ENCODE measurements at places on chromosomes 2 and 18.
A peak's percentile ranks its signal among the peaks of the same experiment; 100 is the strongest.

- DNase-seq, result no peak
These were observed 71.0 kb downstream of the ARL4C start for GRCh38 chr2:234425639-234426603.

DNA sequence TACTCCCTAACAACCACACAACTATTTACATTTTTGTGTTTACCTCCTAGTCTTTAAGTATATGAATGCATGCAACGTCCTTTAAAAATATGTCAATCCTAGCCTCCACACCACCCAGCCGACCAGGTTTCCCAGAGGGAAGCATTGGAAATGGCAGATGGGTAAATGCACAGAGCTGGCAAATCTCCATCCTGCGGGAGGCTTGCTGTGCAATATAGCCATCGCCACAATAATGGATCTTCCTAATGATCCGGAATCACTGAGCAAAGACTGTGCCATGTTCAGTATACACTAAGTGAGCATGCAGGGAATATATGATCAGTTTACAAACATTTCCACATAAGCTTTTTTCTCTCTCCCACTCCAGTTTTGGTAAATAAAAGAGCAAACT, 131.8 kb downstream of the NEDD4L start:
- DNase-seq, result no peak

- DNase-seq, result peak; percentile 31
These were observed 63.5 kb upstream of the CTLA4 start for GRCh38 chr2:203804070-203804469.

GRCh38 chr2:149799013-149799705, 211.6 kb upstream of the MMADHC start:
- DNase-seq, result no peak

DNA sequence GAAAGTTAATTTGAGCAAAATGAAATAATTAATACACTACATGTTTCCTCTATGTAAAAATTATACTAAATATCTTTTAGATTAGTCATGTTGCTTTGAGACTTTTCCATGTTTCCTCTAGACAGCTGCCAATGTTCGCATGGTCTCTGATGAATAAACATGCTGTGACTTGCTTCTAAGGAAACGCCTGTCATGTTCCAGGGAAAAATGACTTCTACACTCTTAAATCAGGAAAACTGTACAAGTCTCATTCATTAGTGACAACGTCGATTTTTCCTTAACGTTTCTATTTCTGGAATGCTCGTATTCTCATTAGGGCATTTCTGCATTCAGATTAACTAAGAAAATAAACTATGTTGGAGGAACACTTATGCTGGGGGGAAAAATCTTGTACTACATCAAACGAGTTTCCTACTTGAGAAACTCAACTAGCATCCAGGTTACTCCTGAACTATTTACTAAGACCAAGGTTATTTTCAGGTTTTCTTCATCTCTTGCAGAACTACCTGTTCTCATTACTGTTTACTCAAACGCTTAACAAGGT, 1.6 kb downstream of the COBLL1 start:
- DNase-seq, result no peak

DNA sequence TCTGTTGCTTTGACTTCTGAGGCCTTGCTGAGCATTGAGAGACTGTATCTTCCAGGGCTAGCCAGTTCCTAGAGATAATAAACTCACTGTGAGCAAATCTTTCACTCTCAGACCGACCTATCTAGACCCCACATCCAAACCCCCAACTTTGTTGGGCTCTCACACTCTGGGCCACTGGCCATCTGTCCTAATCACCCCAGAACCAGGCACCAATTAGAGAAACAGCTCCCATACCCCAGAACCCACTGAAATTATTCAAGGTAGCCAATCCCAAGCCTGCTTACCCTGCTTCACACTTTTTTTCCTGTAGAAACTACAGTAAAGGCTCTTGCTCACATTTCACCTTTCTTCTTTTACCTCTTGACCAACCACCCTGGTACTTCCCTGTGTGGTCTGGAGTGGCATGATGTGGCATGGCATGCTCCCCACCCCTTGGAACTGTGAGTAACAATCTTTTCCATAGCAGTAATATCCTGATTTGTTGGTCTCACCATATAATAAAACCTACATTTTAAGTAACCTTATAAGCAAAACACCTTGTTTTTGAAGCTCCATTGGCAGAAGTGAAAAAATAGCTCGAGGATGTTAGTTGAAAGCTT, 55.2 kb downstream of the ANKRD12 start:
- no peak for DNase-seq

DNA sequence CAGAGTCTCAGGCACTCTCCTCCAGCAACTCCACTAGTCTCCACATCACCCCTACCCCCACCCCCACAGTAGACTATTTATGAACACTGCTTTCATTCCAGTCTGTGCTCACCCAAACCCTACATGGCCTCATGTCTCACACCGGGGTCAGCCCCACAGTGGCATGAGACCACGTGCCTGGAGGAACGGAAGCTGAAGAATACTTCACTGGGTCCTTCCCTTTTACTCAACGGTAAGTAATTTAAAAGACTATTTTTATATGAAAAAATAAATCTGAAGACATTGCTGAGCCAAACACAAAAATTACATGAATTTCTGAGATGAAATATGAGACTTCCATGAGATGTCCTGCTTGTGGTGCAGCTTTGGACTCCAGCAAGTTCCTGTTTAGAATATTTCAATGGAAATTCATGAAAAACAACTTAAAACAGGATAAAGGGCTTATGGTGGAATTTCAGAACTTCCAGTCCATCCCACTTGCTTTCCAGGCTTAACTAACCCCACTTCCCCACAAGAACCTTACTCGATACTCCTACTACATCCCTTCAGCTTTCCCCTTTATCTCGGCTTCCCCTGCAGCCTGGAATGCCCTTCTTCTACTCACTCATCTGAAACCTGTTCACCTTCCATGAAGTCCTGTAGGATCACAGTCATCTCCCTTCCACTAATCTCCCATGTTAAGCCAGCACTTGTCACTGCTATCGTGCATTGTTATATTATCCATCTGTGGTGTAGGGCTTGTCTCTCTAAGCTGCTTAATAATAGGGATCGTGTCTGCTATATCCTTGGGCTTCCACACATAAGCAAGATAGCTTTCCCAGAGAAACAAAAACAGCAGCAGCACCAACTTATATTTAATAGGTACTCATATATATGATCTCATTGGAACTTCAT, 47.9 kb downstream of the SLC14A1 start:
- no peak for DNase-seq

DNA sequence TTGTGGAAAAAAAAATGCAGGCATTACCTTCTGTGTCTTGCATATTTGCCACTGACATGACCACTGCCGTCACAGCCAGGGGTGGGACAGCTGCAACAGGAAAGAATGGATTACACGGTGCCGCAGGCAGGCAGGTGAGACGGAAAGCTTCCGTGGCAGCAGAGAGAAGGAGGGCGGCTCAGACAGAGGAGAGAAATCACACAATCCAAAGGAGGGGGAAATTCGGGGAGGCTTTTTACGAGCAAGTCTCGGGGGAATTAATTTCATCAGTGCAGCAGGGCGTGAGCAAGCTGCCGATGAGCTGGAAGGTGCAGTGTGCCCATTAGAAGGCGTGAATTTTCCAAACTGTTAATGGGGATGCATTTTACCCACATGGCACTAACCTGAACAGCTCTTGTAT, 234.8 kb upstream of the PXDN start:
- no peak for DNase-seq
